ENCODE measurements at places on chromosomes 16 and 17. TPM values are rescaled to one million over a fixed set of nuclear protein-coding genes. Genes with fewer than 3 reads are reported as not detected.

- DNase-seq = no peak
These were observed 16.8 kb downstream of the GALNS start for GRCh38 chr16:88839745-88840599.

DNA sequence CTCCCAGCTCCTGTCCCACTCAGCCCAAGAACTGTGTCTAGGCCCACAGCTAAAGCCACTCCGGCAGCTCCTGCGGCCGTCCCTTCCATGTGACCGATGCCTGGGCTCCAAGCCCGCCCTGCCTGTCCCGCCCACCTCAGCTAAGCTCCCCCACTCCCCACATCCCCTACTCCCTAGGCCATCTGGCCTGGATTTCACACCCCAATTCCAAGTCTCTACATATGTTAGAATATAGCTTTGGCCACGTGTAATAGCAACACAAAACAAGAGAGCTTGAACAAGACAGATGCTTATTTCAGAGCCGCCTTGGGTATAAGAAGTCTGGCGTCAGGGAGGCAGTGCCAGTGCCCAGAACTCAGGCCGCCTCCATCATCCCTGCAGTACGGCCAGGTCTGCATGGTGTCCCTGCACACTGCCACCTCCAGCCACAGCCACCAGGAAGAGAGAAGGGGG, 30.0 kb upstream of the USP22 start:
- peak; percentile 95 for DNase-seq

DNA sequence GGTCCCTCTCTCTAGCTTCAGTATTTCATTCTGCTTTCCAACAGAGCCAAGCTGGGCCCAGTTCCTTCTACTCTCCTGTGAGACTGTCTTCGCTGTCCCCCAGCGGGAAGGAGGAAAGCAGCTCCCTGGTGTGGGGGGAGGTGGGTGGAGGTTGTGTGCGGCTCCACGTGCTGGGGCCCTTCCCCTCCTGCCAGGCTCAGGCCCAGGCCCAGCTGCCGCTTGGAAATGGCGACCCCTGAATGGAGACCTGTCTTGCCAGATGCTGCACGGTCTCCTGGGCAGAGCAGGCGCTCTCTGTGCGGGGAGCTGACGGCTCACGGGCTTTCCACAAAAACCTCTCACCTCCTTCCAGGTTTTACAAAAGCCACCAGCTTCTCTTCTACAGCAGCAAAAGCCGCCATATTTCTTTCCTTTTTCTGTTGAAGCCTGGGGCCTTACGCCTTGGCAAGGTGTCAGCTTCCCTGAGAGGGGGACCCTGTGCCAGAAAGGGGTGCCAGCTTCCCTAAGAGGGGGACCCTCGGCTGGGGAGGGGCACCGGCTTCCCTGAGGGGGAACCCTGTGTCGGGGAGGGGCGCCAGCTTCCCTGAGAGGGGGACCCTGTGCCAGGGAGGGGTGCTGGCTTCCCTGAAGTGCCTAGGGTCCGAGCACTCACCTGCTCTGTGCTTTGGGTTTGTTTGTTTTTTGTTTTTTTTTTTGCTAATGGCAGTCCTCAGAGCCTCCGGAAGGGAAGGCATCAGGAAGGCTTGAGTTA, 47.5 kb downstream of the ZNF778 start:
- DNase-seq = no peak

GRCh38 chr17:44314869-44315661, 6.7 kb downstream of the RUNDC3A start:
- DNase-seq = no peak

DNA sequence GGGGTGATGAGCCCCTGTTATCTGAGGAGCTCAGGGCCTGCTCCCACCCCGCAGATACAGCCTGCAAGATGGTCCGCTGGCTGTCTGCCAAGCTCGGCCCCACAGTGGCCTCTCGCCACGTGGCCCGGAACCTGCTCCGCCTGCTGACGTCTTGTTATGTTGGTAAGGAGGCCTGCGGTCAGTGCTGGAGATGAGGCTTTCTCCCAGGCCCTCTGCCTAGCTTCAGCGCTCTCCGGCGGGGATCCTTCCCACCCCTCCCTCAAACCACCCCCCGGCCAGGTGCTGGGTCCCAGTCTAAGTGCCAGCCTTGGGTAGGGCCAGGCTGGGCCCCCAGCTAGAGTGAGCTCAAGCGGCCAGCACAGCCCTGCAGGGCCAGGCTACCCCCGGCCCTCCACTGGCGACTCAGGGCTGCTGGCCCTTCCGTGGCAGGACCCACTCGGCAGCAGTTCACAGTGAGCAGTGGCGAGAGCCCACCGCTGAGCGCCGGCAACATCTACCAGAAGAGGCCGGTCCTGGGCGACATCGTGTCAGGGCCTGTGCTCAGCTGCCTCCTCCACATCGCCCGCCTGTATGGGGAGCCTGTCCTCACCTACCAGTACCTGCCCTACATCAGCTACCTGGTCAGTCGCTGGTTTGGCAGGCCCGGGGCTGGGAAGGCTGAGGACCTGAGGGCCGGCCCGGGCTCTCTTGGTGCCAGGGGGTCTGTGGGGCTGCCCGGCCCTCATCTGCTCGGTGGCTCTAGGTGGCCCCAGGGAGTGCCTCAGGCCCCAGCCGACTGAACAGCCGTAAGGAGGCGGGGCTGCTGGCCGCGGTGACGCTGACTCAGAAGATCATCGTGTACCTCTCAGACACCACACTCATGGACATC, 6.1 kb downstream of the WDR81 start:
- peak; percentile 91 for DNase-seq

DNA sequence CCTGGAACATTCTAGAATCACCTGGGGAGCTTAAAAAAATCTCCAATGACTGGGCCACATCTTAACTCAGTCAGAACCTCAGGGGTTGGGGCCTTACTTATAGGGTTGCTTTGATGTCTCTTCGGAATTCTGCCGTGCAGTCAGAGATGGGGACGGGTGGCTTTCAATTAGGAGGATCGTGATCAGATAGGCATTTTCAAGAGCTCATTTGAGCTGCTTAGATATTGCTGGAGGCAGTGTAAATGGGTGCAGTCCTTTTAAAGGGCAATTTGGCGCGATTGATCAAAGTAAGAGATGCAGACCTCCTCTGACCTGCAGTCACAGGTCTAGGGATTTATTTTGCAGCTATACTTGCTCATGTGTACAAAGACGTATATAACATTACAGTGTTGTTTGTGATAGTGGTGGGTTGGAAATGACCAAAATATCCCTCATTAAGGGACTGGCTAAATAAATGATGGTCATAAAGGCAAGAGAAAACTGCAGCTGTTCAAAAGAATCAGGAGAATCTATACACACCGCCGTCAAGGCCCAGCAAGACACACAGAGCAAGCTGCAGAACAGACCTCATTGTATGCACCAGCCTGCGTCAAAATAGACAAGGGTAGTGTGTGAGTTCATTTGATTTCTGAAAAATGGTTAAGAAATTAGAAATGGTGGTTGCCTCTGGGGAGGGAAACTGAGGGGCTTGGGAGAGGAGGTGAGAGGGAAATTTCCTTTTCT, 6.3 kb upstream of the KCNG4 start:
- DNase-seq = no peak

DNA sequence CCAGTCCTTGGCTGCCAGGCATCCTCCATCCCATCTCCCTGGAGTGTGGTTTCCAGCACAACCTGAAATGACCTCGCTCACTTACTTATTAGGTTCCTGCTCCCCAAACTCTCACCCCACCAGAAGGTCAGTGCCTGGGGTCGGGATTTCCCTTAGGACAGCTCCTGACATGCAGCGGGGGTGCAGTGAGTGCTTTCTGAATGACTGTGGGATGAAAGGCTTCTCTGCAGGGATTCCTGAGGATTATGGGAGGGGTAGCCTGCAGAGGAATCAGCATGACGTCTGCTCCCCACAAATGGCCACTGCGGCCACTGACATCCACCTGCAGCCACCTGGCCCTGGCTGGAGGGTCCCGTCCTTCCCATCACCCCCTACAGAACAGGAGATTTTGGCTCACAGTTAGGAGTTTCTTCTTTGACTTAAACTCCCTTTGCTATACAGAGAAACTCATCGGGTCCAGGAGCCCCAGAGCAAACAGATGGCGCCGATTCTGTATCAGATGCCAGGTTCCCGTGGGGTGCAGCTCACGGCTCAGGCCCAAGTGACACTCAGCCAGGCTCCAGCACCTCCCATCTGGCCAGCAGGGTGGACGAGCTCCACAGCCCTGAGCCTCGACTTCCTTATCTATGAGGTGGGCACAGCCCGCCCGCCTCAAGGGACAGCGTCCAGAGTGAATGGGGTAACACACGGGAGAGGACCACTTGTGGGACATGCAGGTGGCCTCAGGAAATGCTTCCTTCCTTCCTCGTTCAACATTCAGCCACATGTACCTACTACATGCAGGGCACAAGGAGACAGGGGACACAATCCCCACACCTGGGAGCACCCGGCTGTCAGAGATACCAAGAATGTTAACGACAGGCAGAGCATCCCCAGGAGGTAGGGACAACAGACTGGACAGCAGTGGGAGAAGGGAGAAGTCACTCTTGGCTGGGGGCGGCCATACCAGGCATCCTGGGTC, 69.8 kb downstream of the RMI2 start:
- no peak for DNase-seq

GRCh38 chr17:1590029-1590746, 27.6 kb upstream of the PITPNA start:
- DNase-seq = no peak

DNA sequence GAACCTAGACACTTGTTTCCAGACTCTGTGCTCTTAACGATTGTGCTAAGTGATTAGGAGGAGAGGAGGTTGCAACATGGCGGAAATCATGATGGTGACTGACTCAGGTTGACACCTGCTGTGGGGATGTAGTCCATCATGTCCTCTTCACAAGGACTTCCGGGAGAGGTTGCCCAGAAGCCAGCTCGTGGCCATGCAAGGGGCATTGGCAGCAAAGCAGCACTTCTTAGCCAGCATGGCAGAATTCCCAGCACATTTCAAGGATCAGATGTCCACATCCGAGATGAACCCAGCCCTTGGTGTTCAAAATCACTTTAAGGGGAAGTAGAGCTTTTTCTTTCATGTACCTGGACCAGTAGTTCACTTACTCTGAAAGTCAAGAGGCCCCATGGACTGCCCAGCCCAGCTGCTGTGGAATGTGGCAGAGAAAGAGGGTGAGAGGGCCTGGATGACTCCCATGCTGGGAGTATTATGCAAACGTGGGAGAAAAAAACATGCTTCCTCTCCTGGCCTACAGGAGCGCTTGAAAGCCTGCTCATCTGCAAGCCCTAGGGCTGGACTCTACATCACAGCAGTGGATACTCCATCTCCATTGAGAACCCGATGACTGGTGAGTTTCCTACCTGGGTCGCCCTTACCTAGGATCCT, 65.5 kb downstream of the IRX6 start:
- no peak for DNase-seq

GRCh38 chr17:45410144-45411091, 22.3 kb downstream of the ARHGAP27 start:
- peak; percentile 60 for DNase-seq

DNA sequence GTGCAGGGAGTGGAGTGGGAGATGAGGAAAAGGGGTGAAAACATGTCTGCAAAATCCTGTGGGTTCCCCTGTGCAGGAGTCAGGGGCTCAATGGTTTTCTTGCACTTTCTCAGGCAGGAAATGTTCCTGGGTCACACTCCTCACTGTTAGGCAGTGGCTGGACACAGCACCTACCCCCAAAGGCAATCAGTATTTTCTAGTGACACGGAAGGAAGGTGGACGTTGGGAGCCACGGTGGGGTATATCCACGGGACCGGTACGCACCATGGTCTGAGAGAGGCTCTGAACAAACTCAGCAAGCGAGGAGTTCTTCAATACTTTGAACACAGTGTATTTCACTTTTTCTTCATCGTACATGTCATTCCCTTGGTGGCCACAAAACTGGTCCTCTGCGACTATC, 20.9 kb downstream of the LITAFD start:
- no peak for DNase-seq

GRCh38 chr17:9645851-9646545, 681 bp downstream of the USP43 start:
- DNase-seq = peak; percentile 50

Gene CRHR1
- 0.09 TPM for total RNA-seq

Gene FOXN1
- total RNA-seq = not detected

Gene CCL16
- total RNA-seq = 0.22 TPM

Gene CDR2L
- 3.4 TPM for total RNA-seq

Gene CCL14
- total RNA-seq = 15.2 TPM

Gene C17orf113
- total RNA-seq = 1.5 TPM

Gene TPSD1
- total RNA-seq = not detected

Gene C17orf50
- not detected for total RNA-seq

Gene NPIPA8
- total RNA-seq = 0.22 TPM

Gene USP22
- total RNA-seq = 139 TPM

Gene KRT34
- total RNA-seq = not detected

Gene CHST4
- 0.04 TPM for total RNA-seq
